ENCODE measurements at places on chromosomes 5 and 9. TPM values are rescaled to one million over a fixed set of nuclear protein-coding genes. Genes with fewer than 3 reads are reported as not detected.

Gene SLC6A18
- not detected for total RNA-seq

Gene KCNIP1
- not detected for total RNA-seq

GRCh38 chr5:177432143-177432838 is 5.8 kb downstream of the GRK6 start:
- DNase-seq = no peak

Gene TMEM267
- total RNA-seq = 10.5 TPM

- DNase-seq = no peak
Measured at GRCh38 chr5:401146-402034, 41.6 kb upstream of the EXOC3 start.

Gene OSMR
- total RNA-seq = not detected

- DNase-seq = no peak
Measured at GRCh38 chr9:3464033-3464638, 61.7 kb downstream of the RFX3 start.

DNA sequence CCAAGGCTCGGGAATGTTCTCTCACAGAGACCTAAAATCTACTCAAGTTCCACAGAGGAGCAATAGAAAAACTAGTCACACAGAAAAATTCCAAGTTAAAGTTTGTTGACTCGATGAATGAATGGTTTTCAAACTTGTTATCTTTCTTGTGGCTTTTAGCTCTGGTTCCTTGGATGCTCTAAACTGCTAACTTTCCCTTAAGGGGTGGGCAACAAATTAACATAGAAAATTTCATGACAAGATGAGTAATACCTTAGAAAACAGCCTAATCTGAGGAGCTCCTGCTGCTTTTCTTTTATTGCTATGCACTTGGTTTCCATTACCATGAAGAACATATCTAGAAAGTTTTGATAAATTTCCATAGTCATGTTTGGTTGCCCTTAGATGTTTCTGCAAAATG is 100.2 kb upstream of the CCDC112 start:
- no peak for DNase-seq

- no peak for DNase-seq
Measured at GRCh38 chr5:132237141-132237540, 9.5 kb upstream of the P4HA2 start.

Measured in G401 (cell line).